Fibroblast of skin of left quadriceps (primary cell): ENCODE measurements at places on chromosomes 4 and X.

- no peak for DNase-seq
Measured at GRCh38 chrX:123504630-123505270, 228.1 kb downstream of the THOC2 start.

DNA sequence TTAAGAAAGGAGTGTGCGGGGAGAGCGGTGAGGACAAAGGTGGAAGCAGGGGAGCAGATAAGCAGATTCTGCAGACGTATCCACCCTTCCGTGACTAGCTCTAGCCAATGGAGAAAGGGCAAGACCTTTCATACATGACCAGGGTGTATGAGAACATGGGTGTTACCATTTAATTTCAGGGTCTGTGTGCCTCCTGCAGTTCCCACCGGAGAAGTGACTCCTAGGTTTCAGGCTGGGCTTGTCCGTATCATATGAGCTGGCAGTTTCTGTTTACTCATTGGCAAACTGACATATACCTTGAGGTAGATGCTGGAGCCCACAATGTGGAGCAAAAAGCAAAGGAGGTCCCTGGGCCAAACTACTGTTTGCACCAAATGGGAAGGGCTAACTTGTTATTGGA lies 6.8 kb downstream of the RBM47 start:
- DNase-seq: no peak

DNA sequence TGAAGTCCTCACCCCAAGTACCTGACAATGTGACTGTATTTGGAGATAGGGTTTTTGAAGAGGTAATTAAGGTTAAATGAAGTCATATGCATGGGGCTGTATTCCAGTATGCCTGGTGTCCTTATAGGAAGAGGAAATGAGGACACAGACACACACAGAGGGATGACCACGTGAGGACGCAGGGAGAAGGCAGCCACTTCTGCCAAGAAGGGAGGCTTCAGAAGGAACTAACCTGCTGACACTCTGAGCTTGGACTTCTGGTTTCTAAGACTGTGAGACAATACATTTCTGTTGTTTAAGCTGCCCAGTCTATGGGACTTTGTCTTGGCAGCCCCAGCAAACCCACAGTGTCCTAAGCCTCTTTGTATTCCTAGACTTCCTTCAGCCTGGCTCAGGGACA lies 3.0 kb upstream of the SLC2A9 start:
- DNase-seq: no peak

DNA sequence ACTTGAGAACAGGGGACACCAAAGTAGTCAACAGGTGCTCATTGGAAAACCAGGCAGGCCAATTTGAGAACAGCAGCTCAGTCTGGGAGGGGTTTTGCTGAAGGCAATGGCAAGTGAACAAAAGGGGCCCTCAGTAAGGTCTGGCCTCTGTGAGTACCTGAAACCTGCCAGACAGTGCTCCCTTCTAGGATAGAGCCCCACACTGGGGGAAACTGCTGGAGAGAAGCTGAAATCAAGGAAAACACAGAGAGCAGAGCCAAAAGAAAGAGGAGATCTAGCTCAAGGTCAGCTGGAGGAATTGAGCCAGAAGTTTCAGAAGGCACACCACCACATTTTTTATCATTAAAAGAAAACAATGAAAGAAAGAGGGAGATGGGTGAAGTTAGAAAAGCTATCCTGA lies 28.2 kb downstream of the PNMA6E start:
- no peak for DNase-seq

- no peak for DNase-seq
Measured at GRCh38 chr4:51894059-51894645, 51.2 kb downstream of the DCUN1D4 start.

DNA sequence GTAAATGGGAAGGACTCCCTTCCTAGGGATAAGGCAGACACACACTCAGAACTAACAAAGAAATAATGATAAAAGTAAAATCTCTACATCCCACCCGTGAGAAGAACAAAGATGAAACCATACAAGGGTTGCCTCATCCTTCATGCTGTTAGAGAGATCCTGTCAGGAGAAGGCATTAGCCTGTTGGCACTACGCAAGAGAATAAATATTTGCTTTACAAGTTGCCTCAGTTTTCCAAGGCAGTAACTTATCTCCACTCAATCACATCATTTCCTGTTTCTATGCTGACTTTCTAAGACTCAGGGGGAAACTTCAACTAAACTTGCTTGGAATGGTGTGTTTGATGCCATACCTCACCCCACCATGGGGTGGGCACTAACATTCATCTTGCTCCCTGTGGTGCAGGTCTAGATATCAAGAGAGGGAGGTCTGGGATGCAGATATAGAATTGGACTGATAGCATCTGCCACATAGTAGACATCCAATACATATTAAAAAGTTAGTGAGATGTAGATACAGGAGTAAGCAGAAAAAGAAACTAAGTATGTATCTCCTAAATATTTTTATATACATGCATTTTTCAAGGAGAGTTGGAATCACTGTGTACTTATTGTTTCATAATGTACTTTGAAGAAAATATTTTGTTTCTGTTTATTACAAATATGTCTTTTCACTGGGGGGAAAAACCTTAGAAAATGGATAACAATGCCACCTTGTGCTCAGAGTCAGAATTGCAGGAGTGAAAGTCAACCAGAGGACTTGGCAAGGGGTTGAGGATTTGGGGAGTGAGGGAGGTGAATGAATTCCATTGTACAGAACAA lies 57.2 kb upstream of the BEX4 start:
- DNase-seq: no peak

GRCh38 chr4:86600007-86600653 lies 6.0 kb downstream of the PTPN13 start:
- no peak for DNase-seq

GRCh38 chrX:53263597-53264094 lies 17.7 kb downstream of the IQSEC2 start:
- DNase-seq: no peak

DNA sequence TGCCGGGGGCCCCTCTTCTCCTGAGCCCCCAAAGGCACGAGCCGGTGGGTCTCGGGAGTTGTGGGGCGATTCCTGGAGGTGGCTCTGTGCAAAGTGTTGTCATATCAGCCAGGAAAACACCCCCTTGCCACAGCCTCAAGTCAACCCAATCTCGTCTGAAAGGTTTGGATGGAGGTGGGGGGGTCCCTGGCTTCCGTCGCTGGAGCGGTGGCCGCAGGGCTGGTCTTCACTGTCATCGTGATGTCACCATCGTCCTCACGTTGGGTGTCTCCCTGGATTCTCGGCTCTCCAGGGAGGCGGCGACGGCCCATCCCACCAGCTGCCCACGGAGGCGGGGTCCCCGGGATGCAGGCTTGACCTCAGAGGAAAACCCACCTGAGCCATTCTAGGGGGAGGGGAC lies 38.3 kb upstream of the PPP2R3B start:
- no peak for DNase-seq

DNA sequence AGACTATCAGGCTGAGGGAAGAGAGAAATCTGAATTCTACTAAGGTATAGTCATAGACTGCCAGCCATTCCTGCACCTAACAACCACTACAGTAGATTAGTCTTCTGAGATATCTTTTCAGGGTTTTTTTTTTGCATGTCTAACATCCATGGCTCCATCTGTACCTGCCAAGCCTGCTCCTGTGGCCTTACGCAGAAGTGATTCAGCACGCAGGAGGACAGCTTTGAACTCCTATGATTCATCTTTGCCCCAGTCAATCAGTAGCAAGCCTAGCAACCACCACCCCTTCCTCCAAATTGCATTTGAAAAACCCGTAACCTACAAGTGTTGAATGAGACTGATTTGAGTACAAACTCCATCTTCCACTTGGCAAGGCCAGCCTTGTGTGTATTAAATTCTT lies 520.7 kb upstream of the HS3ST1 start:
- no peak for DNase-seq

- no peak for DNase-seq
Measured at GRCh38 chr4:6224735-6225134, 24.4 kb upstream of the JAKMIP1 start.

DNA sequence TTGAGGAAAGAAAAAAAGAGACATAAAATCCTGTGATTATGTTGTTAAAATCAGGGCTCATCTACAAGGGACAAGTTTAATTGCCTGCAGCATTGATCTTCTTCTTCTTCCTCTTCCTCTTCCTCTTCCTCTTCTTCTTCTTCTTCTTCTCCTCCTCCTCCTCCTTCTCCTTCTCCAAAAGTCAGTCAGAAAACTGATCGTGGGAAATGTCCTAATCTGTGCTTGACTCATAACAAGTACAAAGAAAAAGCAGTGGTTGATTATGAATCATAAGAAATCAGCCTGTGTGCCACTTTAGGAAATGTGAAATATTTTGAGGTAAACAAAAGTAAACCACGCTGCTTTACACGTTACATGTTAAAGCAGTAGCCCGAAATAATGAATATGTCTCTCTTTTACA lies 2.7 kb upstream of the ATP10D start:
- no peak for DNase-seq

GRCh38 chrX:41716767-41717473 lies 7.1 kb upstream of the GPR82 start:
- DNase-seq: no peak

- peak; percentile 61 for DNase-seq
Measured at GRCh38 chr4:168796362-168797106, 213.5 kb downstream of the CBR4 start.

DNA sequence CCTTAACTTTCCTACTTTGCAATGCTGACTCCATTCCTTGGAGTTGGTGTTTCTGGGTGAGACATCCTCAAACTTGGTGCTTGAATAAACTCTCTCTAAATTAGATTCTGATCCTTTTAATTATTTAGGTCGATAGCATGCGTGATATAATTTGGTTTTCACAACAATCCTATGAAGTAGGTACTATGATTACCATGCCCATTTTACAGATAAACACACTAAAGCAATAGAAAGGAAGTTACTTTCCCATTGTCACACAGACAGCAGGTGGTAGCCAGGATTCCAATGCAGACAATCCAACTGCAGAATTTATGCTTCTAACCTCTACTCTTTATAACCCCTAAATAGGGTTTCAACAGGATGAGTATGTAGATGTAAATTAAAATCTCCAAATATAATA lies 21.7 kb upstream of the AASDH start:
- DNase-seq: no peak

- DNase-seq: peak; percentile 21
Measured at GRCh38 chrX:41180194-41180908, 95.1 kb downstream of the USP9X start.

DNA sequence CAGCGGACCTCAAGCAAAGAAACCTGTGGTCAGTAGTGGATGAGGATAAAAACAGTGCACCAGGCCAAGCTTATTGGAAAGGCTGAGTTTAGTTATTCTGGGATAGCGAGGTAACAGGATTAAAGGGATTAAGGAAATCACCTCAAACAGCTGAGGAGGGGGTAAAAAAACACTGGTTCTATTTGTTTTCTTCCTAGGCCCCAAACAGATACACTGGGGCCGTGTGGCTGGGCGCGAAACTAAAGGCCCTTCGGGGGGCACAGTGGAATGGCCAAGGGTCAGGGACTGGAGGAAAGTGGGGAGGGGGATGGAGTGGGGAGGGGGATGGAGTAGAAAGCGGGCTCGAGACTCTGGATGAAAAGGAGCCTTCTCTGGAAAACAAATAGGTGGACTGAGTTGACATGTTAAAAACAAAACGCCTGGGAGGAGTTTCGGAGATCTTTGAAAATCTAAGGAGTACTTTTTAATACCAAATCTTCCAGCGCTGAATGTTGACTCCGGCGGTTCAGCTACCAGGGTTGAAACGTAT lies 2.9 kb downstream of the SOX3 start:
- no peak for DNase-seq

GRCh38 chrX:153327561-153327960 lies 6.0 kb upstream of the PNMA6F start:
- DNase-seq: no peak
